ENCODE measurements at places on chromosomes 7 and 10.

GRCh38 chr7:157851501-157852067 lies 514.8 kb downstream of the DNAJB6 start:
- peak; percentile 38 for DNase-seq

GRCh38 chr7:30154111-30154587 lies 19.4 kb downstream of the MTURN start:
- DNase-seq, result no peak

- no peak for DNase-seq
Measured at GRCh38 chr10:43452356-43452914, 15.5 kb downstream of the ZNF487 start.

DNA sequence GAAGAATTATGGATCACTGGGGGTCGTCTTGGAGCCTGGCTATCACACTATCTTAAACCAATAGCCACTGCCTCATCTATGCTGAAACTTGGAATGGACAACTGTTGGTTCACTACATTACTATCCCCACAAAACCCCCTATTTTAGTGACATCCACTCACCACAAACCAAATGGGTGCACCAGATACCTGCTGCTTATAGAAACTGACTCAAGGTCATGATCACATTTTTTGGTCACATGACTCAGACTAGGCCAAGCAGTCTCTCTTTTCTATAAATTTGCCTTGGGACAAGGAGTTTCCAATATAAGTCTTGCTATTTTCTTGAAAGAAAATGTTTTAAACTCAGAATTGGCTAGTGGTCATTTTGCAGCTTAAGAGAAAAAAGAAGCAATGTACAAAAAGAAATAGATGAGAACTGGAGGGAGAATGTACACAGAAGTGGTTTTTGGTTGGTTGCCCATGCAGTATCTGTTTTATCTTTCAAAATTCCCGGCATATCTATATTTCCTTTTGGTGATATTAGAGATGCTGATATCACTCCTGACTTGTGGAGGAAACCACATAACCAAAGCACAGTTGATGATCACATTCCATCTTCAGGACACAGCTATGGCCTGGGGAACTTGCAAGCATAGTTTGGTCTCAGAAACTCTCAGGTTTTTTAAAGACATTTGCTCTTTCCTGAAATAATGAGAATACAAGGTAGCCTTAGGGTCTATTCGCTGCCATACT lies 85.2 kb upstream of the CACNA2D1 start:
- DNase-seq, result no peak

DNA sequence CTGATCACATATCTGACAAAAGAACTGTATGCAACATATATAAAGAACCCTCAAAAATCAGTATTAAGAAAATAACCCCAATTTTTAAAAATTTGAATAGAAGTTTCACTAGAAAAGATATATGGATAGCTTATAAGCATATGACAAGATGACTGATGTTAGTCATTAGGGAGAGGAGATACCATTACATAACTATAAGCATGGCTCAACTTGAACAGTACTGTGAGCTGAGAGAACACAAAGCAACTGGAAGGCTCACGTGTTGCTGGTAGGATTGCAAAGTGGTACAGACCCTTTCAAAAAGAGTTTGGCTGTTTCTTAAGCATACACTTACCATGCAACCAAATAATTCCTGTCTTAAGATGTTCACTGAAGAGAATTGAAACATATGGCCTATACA lies 14.7 kb downstream of the CCDC71L start:
- DNase-seq, result no peak

GRCh38 chr10:12707461-12708185 lies 293.9 kb downstream of the CCDC3 start:
- no peak for DNase-seq

DNA sequence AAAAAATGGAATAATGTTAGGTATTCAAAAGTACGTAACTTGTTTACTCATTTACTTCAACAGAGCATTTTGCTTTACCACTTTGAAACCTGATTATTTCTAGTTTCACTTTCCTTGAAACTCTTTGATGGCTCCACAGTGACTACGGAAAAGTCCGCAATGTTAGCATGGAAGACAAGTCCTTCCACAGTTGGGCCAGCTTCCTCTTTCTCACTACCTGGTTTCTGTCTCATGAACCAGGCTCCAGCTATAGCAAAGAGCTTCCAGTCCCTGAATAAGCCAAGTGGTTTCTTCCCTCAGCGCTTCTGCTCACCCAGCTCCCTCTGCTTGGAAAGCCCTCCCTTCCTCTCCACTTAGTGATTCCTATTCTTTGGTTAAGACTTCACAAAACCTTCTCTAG lies 44.8 kb upstream of the SLC16A12 start:
- DNase-seq, result no peak

GRCh38 chr7:55194522-55194921 lies 170.6 kb upstream of the LANCL2 start:
- no peak for DNase-seq

DNA sequence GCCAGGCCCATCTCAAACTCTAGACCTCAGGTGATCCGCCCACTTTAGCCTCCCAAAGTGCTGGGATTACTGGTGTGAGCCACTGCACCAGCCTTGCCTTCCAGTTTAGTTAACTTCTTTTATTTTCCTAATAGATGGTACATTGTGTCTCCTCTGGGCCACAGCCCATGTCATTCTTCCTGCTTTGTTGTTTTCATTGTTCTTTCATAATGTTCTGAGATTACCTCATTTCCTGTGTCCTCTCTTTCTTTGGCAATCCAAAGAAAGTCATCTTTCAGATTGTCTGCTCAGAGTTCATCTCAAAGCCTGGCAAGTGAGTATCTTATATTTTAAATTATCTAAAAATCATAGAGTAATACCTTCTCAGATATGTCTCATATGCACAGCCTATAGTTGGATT lies at the start of gene OLAH:
Gene OLAH, plus strand, starts transcription at position 270 of the 400 bp plus-strand sequence. CDS start 3,346 bp downstream, outside the sequence.
- no peak for DNase-seq

GRCh38 chr7:101729241-101729883 lies 88.1 kb upstream of the CUX1 start:
- no peak for DNase-seq

DNA sequence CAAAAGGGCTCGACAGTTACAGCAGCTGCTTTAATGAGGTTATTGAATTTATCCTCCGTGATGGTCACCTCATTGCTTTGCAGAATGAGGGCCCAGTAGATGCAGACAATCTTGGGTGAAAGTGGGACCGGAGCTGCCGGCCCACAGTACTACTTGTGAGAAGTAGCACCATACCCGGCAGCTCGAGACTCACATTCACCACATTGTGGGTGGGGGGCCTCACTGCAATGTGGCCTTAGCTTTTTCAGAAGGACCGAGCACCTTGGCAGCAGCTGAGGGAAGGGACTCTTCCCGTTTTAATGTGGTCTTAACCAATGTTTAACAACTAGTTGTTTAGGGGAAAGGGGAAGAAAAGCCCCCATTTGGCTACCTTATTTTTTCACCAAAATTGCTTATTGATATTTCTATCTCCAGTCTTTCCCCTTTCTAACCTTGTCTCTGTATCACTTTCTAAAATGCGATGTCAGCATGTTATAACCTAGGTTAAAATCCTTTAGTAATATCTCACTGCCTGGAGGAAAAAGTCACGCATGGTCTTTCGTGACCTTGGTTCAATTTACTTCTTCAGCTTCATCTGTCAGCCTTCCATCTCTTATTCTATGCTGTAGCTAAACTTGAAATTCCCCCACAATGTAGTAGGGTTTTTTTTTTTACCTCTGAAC lies 87.4 kb upstream of the PHYHIPL start:
- DNase-seq, result no peak

DNA sequence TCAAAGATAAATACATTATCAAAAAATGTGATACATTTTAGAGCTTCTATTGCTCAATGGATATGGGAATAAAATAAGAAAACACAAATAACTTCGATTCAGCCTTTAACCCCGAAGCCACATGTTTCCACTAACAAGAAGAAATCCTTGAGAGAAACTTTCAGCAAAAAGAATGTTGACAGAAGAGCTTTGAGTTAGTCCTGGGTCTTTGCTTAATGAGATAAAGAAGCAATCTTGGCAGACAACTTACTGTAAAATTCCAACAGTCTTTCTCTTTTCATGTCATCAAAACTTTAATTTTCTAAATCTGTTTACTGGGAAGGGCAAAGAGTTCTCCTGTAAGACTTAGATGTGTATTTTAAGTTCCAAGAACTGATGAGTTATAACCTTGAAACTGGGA lies 810.2 kb downstream of the CNTNAP2 start:
- DNase-seq, result no peak

DNA sequence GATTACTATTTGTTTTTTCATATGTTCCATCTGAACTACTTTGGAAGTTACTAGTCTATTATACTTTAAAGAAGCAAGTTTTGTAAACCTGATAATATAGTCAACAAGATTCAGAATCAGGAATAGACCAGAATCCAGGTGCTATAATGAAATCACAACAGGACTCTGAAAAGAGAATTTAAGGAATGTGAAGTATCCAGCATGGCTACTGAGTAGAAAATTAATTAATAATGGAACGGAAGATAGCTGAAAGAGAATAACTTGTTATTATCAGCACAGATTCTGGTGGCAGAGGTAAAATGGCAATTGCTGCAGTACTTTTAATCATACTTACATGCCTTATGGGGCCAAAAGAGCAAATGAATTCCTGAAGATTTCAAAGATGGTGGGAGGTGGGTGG lies 43.1 kb upstream of the CHCHD3 start:
- no peak for DNase-seq

DNA sequence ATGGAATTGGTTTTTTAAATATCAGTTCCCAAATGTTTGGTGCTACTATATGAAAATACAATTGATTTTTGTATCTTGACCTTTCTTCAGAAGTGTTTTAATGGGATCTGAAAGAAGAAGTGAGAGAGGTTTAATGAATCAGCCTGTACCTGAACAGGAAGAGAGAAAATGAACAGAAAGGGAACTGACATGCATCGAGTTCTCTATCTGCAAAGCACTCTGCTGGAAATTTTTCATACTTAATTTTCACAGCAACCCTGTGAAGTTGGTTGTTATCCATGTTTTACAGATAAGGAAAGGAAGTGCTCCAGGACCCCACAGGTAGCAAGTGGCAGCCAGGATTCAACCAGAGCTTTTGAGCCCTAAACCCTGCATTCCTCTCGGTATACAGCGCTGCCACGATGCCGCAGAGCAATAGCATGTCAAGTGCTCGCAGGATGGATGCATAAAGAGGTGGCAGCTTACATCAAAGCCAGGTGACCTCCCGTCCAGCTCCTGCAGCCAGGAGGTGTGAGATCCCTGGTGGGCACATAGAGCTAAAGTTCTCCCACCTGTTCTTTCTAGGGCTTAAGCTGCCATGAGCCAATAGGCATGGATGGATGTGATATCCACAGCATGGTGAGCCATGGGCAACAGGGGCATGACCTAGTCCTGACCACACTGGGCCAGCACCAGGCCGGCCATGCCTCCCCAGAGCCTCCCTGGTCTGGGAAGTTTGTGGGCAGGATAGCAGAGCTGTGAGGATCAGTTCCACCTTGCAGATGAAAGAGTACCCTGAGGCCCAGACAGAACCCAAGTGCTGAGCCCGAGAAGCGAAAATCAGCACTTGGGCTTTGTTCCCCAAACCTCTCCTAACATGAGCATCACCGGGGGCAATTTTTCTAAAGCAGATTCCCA lies 57.2 kb downstream of the CALML3 start:
- DNase-seq, result no peak

- DNase-seq, result no peak
Measured at GRCh38 chr7:82699773-82700186, 256.2 kb upstream of the CACNA2D1 start.

GRCh38 chr10:72328045-72328828 lies 26.5 kb downstream of the DNAJB12 start:
- DNase-seq, result no peak

- DNase-seq, result no peak
Measured at GRCh38 chr10:83222832-83223742, 916.2 kb upstream of the GHITM start.

GRCh38 chr7:2450198-2451107 lies 25.7 kb downstream of the GRIFIN start:
- DNase-seq, result no peak
